ENCODE measurements at places on chromosomes 6 and 20.

GRCh38 chr6:134495203-134495889, 177.4 kb upstream of the SGK1 start:
- no peak for DNase-seq

- DNase-seq: no peak
These were observed 50.8 kb upstream of the TAGAP start for GRCh38 chr6:159095616-159096015.

DNA sequence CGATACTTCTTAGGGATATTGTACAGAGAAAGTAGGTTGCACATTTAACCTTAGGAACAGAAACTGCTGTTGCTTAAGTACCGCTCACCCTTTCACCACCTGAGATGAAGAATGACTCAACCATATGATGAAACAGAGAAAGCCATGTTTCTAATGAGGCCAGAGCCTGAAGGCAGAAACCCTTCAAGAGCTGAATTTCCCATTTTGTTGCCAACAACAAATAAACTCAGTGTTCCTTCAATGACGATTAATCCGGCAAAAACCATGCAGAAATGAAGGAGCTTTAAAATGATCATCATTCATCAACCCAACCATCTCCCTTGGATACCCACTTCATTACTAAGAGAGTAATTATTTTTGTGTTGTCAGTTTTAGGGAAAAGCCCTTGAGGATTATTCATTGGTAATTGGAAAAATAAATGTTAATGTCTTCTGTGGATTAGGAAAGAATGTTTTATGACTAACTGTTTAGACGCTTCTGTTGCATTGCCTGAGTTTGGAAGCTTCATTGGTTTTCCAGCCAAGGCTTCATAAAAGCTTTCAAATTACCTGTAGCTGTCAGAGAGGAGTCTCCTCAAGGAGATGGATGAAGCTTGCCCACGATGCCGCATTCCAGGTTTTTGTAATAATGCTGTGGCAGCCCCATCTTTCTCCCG, 112.1 kb upstream of the IYD start:
- DNase-seq: no peak

GRCh38 chr20:20083807-20084206, 31.5 kb downstream of the CFAP61 start:
- DNase-seq: peak; percentile 87

DNA sequence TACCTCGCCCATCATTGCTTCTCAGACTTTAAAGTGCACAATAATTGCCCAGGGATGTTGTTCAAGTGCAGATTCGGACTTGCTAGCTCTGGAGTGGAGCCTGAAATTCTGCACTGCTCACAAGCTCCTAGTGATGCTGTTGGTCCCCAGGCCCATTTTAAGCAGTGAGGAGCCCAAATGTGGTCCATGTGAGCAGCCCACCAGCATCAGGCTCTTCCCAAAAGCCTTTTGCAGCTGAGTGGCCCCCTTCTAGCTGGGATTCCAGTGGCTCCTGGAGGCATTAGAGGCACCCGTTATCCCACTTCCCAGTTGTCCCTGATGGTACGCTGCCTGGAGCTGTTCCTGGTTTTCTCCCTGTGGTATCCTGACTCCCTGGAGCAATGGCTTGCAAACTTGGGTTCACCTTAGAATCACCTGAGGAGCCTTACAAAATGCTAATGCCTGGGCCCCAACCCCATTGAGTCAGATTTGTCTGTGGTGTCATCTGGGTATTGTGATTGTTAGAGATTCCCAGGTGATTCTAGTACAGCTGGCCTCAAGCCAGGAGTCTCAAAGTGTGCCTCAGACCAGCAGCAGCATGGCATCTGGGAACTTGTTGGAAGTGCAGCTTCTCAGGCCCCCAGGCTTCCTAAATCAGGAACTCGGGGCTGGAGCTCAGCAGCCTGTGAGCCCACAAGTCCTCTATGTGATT, 186.9 kb upstream of the SLC24A3 start:
- DNase-seq: no peak

DNA sequence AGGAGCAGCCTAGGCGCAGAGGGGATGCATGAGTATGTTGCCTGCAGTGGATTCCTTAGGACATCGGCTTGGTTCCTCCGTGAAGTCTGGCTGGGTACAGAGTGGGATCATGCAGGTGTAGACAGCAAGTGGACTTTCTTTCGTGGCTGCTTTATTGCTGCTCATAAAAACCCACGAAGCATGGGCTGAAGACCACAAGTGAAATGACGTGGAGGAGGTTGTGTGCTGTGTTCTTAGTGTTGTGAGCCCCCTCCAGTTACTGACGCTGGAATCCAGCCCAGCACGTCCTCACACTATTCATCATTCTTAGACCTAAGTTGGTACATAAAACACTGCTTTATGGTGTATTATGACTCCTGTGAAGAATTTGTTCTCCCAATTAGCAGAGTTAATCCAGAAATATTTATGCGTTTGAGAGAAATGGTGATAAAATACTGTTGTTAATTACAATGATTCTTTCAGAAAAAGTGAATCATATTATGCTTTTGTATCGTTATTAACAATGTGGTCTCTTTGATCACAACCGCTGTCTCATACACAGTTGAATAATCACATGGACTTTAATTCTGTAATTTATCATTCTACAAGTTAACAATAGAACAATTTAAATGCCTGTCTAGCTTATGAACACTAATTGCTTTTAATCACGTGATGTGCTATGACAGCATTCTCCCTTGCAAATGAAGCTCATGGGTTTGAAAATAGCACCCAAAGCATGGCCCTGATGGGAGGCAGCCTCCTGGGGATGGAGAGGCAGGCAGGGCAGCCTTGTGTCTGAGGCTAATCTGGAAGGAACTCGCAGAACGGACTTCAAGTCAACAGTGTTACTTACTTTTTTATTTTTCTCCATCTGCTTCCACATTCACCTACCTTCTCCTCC, 233.9 kb upstream of the SYNDIG1 start:
- no peak for DNase-seq

GRCh38 chr6:140567466-140567865, 1193.0 kb upstream of the CITED2 start:
- DNase-seq: no peak

- no peak for DNase-seq
These were observed 109.0 kb downstream of the TAF4 start for GRCh38 chr20:61956396-61957342.

GRCh38 chr6:89553431-89553830, 85.1 kb downstream of the LYRM2 start:
- no peak for DNase-seq

DNA sequence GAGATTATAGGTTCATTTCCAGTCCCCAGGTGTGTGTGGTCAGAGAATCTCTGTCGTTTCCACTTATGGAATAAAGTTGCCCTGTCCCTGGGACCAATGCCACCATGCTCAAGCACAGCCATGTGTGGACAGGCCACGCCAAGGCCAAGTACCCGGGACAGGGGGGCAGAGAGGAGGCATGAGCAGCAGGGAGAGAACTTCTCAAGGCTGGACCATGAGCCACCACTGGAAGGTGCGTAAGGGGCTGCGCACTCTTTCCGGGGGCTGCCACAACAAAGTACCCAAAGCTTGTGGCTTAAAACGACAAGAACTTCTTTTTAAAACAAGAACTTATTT, 209.2 kb upstream of the KCNQ5 start:
- no peak for DNase-seq

DNA sequence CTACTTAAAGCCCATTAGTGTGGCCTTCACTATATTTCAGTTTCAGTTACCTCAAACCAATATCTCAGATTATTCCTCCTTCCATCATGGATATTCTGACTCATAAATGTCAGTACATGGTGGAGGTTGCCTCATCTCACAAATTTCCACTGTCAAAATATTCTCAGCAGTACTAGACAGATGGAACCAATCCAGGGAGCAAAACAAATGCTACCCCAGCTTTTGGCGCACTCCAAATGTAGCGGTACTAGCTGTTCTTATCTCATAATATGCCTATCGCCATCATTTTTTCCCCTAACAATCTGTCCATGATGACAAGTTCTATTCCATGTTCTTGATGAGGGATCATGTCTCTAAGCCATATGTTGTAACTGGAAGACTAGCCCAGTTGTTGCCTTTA, 1026.1 kb downstream of the KIF16B start:
- no peak for DNase-seq

DNA sequence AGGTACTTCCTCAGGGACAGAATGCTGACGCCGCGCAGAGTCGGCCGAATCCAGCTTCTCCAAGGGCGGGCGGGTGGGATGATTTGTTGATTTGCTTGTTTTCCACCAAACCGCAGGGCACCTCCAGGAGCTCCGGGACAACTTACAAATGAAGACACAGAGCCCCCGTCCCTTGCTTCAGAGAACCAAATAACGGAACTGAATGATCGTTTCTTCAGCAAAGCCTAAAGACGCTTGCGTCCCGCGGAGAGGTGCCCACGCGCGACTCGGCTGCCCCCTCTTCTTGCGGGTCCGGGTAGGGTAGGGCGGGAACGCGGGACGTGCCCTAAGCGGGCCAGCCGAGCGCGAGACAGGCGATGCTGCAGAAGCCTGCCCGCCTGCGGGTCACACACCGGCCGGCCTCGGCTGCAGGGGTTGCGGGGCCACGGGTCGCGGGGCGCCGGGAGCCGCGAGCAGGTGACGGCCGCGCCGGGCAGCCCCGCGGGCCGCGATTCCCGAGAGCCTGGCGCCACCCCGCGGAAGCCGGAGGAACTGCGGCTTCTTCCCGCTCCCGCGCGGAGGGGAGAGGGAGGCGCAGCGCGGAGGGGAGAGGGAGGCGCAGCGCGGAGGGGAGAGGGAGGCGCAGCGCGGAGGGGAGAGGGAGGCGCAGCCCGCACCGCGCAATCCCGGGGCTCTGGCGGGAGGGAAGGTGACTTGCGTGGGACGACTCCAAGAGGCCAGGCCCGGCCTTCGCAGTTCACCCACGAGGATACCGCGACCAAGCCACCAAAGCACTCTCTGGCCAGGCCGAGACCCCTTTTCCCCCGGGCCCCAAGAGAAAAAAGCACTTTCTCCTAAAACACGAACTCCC, 7.7 kb upstream of the FOXF2 start:
- DNase-seq: no peak

- DNase-seq: peak; percentile 60
These were observed 49.5 kb downstream of the TOX2 start for GRCh38 chr20:43963872-43964791.

GRCh38 chr6:157635388-157636244, 187.4 kb upstream of the SNX9 start:
- no peak for DNase-seq

DNA sequence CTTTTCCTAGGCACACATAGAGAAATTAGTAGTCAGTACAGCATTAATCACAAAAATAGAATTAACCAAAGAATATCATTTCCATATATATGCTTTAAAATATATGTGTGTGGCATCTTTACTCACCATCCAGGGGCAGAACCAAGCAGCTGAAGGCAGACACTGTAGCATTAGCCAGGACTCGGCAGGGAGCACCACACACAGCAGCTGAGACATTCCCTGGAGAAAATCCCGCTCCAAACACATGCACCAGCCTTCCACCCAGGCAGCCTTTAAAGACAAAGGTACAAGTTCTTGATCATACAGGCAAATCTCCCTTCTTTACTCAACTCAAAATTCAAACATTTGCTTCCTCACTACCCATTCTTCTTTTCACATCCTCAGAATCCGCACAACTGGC, 64.7 kb downstream of the PKHD1 start:
- DNase-seq: no peak

All from NCI-H1092 treated with DMSO at 0.1 percent for 48 hours (cell line).